ENCODE measurements at places on chromosomes 12 and 14.

DNA sequence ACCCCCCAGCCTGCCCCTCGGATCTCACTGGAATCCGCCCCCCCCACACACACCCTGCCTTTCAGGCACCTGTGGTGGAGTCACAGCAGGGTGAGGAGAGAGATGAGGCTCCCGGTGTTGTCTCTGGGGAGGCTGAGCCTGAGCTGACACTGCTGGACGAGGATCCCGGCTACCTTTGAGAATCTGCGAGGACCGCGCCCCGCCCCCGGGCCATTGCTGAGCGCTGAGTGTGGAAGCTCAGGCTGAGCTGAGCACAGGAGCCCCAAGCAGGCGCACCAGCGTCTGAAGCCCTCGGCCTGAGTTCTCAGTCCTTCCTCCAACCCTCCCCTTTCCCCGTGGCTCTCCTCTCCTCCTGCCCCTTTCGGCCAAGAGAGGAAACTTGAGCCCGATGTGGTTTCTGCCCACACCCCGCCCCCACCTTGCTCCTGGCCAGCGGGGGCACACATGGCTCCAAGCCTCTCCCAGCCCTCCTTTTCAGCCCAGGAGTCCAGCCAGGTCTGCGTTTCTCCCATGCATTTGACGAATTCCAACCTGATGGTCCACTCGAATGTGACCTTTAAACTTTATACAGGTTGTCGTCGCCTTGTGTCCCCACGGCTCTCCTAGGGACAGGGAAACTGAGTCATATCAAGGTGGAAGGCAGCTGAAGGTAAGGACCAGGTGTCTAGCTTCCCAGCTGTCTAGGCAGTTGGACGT is at the start of gene NFE2:
TSS of gene NFE2 (minus strand) at position 284 of the 696 bp plus-strand sequence. CDS start 5,767 bp downstream, outside the sequence.
- no peak for DNase-seq

DNA sequence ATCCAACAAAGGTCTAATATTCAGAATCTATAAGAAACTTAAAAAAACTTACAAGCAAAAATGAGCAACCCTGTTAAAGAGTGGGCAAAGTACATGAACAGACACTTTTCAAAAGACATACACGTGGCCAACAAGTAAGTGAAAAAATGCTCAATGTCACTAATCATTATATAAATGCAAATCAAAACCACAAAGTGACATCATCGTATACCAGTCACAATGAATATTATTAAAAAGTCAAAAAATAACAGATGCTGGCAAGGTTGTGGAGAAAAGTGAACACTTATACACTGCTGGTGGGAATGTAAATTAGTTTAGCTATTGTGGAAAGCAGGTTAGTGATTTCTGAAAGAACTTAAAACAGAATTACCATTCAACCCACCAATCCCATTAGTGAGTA is 199.1 kb downstream of the SNAPC1 start:
- no peak for DNase-seq

- no peak for DNase-seq
These were observed 133.1 kb downstream of the DAAM1 start for GRCh38 chr14:59321626-59321949.

DNA sequence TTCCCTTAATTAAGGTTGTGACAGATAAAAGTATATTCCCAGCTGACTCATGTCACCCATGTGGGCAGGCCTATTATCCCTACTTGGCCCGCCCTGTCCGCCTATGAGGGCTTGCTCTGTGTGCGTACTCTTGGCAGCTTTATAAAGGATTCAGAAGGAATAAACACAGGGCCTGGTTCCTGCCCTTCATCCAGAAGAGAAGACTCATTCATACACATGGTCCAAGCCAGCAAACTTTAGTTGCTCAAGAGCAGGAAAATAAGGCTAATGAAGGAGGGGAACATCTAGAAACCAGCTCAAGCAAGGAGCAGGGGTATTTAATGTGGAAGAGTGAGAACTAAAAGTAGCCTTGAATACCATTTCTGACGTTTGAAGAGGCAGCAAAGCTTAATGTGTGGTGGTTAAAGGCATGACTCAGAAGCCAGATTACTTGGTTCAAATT is 141.9 kb downstream of the CRADD start:
- no peak for DNase-seq

- DNase-seq = peak; percentile 56
These were observed 386.0 kb downstream of the BCAT1 start for GRCh38 chr12:24562771-24563431.

- DNase-seq = no peak
These were observed 135.0 kb downstream of the ADAMTS20 start for GRCh38 chr12:43416981-43417380.

GRCh38 chr12:71551529-71551928 is 111.9 kb downstream of the LGR5 start:
- no peak for DNase-seq

DNA sequence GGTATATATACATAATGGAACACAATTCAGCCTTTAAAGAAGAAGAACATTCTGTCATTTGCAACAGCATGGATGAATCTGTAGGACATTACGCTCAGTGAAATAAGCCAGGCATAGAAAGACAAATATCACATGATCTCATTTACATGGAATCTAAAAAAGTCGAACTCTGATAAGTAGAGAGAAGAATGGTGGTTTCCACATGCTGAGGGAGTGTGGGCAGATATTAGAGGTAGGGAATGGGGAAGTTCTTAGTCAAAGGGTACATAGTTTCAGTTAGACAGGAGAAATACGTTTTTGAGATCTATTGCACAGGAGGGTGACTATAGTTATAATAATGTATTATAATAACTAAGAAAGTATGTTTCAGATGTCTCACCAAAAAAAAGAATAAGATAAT is 71.4 kb downstream of the ADAMTS20 start:
- DNase-seq = no peak

DNA sequence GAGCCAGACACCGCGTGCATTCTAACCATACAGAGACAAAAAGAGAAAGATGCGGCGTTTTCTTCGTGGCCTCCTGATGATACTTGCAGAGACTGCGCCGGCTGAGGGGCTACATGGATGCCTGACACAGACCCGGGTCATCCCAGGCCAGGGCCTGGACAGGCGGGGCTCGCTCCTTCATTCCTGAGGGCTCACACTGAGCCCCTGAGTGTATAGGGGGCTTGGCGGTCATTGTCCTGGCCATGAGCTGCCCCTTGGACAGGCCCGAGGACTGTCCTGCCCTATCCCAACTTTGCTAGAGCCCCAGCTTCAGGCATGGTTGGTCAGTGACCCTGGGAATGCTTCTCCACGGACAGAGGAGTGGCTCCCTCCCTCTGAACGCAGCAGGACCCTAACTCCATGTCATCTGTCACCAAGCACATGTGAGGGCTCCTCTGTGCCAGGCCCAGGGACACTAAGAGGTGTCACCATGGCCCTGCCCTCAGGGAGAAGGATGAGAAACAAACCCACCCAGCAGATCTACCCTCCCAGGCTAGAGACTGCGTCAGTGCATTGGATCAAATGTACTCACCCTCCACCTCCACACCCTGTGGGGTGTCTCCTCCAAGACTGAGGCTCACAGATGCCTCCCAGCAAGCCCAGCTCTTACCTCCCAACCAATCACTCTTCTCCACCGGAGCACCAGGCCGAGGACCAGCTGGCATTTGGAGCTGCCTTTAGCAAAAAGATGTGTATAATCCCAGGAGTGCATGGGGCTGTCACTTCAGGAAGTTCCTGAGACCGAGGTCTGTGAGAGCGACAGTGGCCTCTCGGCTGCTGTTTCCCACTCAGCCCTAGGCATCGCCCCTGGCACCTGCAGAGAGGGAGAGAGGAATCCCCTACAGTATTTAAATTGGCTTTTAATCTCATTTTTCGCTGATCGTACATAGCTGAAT is 102.7 kb downstream of the DICER1 start:
- DNase-seq = no peak

- DNase-seq = no peak
These were observed 1.4 kb upstream of the SERPINA1 start for GRCh38 chr14:94389731-94390371.

GRCh38 chr12:131407221-131408035 is 303.5 kb upstream of the SFSWAP start:
- DNase-seq = no peak

- DNase-seq = no peak
These were observed 11.4 kb downstream of the CABP1 start for GRCh38 chr12:120651821-120652220.

DNA sequence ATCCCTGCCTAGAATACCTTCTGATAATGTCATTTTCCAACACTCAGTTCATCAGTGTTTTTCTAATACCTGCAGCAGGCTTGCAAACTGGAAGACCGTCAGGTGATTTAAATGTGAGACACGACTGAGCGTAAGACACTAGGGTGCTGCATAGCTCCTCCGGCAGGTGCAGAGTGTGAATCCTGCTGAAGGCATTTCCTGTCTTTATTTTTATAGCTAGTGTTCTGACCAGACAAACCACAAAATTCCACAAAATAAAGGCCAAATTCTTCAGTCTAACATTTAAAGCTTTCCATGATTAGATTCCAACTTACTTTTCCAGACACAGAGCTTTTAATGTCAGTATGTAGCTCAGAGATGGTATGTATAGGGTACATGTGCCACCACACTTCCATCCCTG is 70.7 kb downstream of the BBS10 start:
- DNase-seq = no peak

DNA sequence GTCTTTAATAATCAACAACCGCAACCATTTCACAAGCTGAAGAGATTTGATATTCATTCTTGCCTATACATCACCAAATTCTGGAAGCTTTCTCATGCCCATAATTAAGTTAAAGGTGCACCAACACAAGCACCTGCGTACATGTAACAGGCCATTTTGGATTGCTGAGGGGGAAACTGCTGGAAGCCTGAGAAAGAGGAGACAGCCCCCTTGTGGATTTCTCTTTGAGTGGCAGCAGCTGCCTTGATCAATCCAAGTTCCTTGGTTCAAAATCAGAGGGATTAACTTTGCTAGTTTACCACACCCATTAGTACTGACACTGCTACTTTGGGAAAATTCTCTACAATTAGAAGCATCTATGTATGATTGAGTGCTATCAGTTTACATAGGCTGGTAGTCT is 321.1 kb downstream of the NOVA1 start:
- no peak for DNase-seq

GRCh38 chr12:24034160-24034559 is 84.7 kb upstream of the SOX5 start:
- no peak for DNase-seq

Measured in nucleus accumbens (tissue), 56 donors.